ENCODE measurements at places on chromosomes 2 and 18. TPM values are rescaled to one million over a fixed set of nuclear protein-coding genes. Genes with fewer than 3 reads are reported as not detected.

The SCYGR4 gene
- not detected for total RNA-seq

The SKOR2 gene
- not detected for total RNA-seq

The SLC40A1 gene
- total RNA-seq: 154 TPM

DNA sequence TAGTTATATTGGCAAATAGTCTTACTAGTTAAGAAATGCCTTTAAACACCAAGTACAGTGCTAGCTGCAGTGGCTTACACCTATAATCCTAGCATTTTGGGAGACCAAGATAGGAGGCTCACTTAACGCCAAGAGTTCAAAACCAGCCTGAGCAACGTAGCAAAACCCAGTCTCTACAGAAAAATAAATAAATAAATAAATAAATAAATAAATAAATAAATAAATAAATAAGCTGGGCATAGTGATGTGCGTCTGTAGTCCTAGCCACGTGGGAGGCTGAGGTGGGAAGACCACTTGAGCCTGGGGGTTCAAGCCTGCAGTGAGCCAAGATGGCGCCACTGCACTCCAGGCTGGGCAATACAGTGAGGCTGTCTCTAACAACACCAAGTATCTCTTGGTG, 158.6 kb upstream of the ALPP start:
- DNase-seq: no peak

GRCh38 chr2:228777855-228778355, 493.2 kb downstream of the PID1 start:
- no peak for DNase-seq

The DAPL1 gene
- total RNA-seq: not detected

GRCh38 chr18:78995740-78996395, 16.2 kb downstream of the SALL3 start:
- DNase-seq: peak; percentile 52

DNA sequence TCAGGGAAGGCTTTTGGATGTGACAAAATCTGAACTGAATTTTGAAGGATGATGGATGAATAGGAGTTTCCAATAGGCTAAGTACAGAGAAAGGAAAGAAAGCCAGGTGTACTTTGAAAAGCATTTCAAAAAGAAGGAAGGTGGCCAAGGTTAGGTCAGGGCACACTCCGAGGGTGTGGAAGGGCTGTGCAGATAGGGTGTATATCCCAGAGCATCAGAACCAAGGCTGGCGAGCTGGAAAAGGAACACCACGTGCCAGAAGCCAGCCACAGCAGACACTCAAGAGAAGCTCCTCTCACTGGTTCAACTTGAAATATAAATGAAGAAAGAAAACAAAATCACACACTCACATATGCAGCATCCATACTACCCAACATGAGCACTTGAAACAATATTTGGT, 51.0 kb downstream of the RPL31 start:
- DNase-seq: no peak

The BOLL gene
- not detected for total RNA-seq

GRCh38 chr2:182542501-182543258, 115.8 kb upstream of the PDE1A start:
- DNase-seq: no peak

All from upper lobe of left lung (tissue), 6 donors.